ENCODE measurements at places on chromosomes 16 and 17.

DNA sequence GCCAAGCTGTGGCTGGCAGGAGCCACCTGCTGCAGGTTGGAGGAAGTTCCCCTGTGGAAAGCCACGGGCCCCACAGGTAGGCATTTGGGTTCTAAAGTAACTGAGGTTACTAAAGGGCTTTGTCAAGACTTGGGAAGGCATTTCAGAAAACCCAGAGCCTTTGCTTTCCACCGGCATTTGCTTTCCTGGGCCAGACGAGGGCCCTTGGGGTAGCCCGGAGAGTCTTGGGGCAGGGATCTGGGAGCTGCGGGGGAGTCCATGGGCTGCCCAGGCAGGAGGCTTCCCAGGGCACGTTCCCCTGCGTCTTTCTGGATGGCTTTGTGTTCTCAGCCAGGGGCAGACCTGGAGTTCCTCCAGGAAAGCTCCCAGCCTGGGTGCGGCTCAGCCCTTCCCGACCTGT, 43.5 kb downstream of the JPH3 start:
- DNase-seq: no peak

DNA sequence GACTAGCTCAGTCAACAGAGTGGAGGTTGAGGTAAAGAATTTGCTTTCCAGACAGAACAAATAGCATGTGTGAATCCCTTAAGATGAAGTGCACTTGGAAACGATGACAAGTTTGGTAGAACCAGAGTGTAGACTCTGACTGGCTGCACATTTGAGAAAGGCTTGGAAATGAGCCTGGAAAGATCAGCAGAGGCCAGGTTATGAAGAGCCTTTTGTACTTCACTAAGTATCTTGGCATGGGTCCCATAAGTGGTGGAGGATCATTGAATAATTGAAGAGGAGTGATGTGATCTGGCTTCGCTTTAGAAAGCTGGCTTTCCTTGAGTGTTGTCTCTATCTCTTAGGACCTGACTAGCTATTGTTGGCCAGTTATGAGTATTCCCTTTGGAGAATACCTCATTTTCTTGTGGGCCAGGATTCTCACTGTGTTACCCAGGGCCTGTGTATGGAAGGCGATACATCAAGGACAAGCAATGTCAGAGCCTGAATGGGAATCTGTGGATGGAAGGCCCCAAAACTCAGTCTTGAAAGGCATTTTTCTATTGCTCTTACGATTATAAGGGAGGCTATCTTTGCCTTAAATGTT, 329.8 kb downstream of the UTP18 start:
- no peak for DNase-seq

DNA sequence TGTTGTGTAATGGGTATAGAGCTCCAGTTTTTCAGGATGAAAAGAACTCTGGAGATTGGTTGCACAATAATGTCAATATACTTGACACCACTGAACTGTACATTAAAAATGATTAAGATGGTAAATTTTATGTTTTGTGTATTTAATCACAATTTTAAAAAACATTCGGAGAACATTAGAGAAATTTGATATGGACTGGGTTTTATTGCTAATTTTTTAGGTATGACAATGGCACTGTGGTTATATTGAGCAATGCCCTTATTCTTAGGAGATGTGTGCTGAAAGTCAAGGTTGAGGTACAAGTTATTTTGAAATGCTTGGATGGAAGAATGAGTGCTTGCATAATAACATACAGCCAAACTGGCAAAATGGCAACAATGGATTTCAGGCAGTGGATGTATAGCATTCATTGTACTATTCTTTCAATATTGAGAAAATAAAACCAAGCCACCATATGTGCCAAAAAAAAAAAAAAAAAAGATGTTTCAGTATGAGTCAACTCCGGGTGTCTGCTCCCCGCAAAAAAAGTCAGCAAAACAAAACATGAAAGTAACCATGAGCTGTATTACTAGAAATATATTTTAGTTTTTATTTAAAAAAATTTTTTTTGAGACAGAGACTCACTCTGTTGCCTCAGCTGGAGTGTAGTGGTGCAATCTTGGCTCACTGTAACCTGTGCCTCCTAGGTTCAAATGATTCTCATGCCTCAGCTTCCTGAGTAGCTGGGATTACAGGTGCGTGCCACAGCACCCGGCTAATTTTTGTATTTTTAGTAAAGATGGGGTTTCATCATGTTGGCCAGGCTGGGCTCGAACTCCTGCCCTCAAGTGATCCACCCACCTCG, 19.8 kb downstream of the HOXB1 start:
- DNase-seq: no peak

GRCh38 chr17:64410750-64411490, 20.3 kb upstream of the PECAM1 start:
- DNase-seq: no peak

DNA sequence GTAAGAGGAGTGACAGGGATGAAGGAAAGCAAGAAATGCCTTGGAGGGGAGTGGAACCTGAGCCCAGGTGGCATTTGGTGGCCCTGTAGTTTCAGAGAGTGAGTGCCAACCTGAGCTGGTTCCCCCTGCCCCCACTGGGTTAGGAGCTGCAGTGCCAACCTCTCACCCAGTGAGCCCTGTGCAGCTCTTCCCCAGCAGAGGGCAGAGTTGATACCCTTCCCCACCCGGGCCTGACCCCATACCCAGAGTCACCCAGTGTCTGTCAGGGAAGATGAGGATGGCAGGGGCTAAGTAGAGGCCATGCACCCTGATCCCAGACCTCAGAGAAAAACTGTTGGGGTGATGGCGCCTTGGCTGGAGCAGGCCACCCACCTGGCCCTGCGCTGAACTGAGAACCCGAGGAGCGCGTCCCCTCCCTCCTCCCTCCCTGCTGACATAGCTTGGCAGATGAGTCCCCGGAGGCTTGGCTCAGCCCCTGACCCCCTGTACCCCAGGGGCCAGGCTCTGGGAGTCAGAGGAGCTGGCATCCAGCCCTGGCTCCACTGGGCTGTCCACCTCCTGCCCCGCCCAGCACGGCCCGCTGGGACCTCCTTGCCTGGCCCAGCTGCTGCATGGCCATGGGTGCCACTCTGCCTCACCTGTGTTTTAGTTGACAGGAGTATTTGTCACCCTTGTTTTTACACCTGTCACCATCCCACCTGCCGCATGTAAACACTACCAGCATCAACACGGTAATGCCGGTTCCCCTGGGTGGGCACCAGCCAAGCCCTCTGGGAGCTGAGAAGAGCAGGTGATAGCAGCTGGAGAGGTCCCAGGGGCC, 113.9 kb downstream of the AMFR start:
- no peak for DNase-seq

All from GM13977 (cell line).